Activated T-cell treated with anti-CD3 and anti-CD28 coated beads for 1 hour (primary cell): ENCODE measurements at places on chromosomes 16 and 17.

DNA sequence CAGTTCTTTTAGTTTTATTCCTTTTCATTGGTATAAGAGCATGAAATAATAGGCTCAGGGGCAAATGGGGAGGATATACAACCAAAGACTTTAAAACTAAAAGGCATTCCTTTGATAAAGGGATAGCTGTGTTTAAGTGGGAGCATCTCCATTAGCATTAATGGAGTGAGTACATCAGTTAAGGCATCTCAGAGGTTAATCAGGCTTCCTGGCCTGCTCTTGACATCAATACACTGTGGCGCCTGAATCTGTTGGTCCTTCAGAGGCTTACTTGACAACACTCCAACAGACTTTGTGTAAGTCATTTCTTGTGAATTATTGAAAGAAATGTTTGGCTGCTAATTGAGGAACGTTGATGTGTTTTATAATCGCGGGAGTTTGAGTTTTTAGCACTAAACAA lies 230.7 kb downstream of the BCAS3 start:
- no peak for DNase-seq

GRCh38 chr17:2395258-2396181 lies 5.3 kb downstream of the MNT start:
- DNase-seq, result no peak

GRCh38 chr17:6542577-6542976 lies 13.8 kb downstream of the PITPNM3 start:
- DNase-seq, result no peak

DNA sequence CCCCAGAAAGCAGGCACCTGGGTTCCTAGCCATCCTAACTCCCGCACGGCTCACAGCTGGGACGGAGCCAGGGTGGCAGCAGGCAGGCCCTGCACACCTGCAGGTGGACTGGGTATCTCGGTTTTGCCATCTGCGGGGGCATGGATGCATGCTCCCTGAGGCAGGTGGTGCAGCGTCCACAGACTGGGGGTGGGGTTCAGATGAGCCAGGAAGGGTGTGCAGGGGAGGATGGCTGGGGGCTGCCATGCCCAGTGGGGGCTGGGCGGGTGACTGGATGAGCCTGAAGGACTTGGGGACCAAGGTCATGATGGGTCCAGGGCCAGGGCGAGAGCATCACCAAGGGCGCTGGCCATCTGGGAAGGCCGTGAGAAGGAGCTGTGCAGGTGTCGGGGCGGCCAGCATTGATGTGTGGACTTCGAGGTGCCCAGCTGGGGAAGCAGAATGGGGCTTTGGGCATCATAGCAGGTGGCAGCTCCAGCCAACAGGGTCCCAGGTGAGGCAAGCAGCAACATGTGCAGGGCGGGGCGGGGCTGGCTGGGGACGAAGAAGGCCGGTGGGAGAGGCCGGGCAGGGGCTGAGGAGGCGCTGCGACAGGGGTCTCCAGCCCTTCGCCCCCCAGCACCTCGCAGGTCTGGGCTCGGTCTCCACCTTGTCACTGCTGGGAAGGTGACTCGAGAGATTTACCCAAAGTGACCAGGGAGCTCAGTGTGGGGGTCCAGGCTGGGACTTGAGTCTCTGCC lies 41.0 kb upstream of the ZNF469 start:
- DNase-seq, result no peak

DNA sequence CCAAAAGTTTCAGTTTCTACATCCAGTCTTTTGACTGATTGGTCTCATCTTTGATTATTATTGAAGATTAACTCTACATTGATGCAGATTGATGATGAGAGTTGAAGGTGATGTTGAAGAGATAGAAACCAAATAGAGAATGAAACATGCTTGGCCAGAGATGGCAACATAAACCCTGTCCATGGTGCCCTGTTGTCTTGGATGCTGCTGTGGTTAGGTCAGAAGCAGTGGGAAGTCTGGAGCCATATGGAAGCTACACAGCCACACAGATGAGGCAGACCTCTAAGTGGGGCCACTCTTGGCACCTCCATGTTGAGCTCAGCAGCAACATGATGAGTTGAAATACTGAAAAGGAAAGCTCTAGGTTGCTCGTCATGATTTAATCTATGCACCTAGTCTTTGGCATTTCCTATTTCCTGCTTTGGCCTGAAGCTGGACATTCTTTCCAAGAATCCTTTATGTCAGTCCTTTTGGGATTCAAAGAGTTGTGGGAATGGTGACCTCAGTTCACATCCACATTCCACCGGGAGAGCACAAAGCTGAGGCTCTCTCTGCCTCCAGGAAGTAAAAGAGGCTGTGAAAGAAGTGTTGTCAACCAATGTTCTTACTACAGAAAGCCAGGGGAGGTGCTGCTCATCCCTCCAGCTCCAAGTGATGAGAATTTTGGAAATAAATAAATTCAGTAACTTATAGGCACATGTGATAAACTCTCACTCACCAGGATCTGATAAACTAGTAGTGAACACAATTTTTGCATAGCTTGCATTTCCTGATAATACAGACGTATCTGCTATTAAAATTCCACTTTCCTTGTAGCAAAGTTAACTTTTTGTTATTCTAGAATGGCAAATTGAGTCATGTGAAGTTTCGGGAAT lies 127.7 kb upstream of the MAF start:
- DNase-seq, result no peak

- DNase-seq, result peak; percentile 29
Observed at GRCh38 chr17:17119533-17119932, 77.3 kb downstream of the MPRIP start.

DNA sequence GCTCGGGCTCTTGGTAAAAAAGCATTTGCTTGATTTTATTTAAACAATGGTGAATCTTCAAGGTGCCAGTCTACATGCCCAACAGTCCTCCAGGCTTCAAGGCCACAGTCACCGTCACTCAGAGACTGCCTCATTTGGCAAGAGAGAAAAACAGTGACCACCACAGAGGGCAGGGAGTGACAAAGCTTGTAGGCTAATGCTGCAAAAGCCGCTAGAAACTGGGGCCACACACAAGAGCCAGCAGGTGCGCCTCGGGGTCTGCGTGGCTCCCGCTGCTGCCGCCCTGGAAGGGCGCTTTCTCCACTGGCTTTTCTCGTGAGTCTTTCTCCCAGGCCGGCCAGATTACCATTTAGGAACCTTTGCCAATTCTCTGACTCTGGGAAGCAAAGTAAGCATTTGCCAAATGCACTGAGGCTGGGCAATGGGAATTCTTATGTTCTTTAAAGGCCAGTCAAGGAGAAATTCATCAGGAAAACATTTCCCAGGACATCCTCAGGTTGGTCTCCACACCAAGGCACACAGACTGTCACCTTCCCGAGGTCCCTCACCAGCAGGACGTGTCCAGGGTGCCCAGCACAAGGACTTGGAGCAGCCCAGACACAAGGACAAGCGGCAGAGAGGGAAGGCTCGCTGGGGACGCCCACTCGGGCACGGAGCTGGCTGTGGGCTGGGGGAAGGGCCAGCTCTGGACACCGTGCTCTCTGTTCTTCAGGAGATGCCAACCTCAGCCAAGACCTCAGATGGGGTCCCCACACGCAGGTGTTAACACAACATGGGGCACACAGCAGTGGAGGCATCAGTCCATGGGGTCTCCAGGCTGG lies 12.5 kb upstream of the C16orf95 start:
- DNase-seq, result no peak

DNA sequence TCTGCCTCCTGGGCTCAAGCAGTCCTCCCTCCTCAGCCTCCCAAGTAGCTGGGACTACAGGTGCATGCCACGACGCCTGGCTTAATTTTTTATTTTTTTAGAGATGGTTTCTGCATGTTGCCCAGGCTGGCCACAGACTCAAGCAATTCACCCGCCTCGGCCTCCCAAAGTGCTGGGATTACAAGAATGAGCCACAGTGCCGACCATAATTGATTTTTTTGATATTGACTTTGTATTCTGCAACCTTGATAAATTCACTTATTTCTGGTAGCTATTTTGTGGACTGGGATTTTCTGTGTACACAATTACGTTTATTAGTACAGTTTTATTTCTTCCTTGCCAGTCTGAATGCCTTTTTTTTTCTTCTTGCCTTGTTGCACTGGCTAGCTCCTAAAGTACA lies 30.0 kb downstream of the TAOK1 start:
- DNase-seq, result no peak

DNA sequence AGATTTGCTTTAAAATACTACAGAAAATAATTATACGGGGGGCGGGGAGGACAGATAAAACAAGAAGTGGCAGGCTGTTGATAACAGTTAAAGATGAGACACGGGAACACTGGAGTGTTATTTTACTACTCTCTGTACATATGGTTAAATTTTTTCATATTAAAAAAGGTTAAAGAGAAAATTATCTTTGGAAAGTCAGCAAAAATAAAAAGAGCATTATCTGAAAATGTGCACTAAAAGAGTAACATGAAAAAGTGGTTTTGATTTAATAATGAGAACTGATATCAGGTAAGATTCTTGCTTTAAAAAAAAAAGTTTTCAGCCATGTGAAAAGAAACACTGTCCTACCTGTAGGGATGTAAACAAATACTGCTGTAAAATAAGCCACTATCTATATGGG lies 46.9 kb downstream of the ERN1 start:
- no peak for DNase-seq

GRCh38 chr17:72614871-72615626 lies 477.4 kb downstream of the SLC39A11 start:
- DNase-seq, result no peak

DNA sequence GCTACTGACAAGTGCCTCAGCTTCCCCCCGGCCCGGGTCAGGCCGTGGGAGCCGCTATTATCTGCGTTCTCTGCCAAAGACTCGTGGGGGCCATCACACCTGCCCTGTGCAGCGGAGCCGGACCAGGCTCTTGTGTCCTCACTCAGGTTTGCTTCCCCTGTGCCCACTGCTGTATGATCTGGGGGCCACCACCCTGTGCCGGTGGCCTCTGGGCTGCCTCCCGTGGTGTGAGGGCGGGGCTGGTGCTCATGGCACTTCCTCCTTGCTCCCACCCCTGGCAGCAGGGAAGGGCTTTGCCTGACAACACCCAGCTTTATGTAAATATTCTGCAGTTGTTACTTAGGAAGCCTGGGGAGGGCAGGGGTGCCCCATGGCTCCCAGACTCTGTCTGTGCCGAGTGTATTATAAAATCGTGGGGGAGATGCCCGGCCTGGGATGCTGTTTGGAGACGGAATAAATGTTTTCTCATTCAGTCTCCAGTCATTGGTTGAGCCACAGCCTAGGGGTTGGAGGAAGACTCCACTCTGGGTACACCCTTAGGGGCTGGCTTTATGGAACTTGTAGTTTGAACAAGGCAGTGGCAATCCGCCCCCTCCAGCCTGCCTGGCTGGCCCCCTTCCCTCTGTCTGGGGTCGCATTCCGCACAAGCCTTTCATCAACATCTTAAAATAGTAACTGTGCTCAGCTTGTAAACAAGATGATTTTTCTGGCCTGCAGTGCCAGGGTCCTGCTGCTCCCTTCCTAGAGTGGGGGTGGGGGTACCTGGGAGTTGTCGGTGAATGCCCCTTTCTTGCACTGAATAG lies 4.1 kb downstream of the SYNGR2 start:
- no peak for DNase-seq

- no peak for DNase-seq
Observed at GRCh38 chr16:70495425-70496182, 27.8 kb downstream of the COG4 start.

DNA sequence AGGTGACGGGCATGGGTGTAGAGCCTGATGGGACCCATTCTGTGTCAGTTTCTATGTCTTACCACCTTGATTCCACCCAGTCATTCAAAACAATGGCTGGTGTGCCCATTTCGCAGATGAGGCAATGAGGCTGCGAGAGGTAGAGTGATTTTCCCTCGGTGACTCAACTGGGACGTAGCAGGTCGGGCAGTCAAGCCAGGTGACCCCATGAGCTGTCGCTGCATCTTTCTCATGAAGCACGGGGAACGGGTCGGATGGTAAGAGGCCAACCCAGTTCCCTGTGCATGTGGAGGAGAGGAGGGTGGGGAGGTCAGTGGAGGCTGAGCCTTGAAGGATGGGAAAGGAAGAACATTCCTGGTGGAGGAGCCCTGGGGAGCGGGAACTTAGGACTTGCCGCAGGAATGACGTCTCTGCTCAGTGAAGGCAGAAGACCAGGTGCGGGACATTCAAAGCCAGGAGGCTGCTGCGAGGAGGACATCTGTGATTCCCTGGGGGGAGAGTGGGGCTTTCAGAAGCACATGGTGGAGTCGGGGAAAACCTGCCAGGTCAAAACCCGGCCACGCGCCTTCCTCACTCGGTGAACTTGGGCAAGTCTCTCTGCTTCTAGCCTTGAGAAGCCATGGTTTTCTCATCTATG lies 1.1 kb downstream of the IL21R start:
- no peak for DNase-seq

GRCh38 chr16:69064764-69065313 lies 40.6 kb upstream of the HAS3 start:
- DNase-seq, result no peak

GRCh38 chr16:11233727-11234376 lies 22.2 kb downstream of the SOCS1 start:
- no peak for DNase-seq

- no peak for DNase-seq
Observed at GRCh38 chr17:76416457-76416856, 32.0 kb downstream of the SPHK1 start.

GRCh38 chr17:46929413-46929812 lies 6.5 kb downstream of the GOSR2 start:
- no peak for DNase-seq

GRCh38 chr16:20084624-20085226 lies 11.0 kb upstream of the GPR139 start:
- no peak for DNase-seq

GRCh38 chr16:28089205-28089991 lies 25.9 kb upstream of the GSG1L start:
- no peak for DNase-seq

- no peak for DNase-seq
Observed at GRCh38 chr17:7045492-7046126, 1.7 kb upstream of the SLC16A11 start.

DNA sequence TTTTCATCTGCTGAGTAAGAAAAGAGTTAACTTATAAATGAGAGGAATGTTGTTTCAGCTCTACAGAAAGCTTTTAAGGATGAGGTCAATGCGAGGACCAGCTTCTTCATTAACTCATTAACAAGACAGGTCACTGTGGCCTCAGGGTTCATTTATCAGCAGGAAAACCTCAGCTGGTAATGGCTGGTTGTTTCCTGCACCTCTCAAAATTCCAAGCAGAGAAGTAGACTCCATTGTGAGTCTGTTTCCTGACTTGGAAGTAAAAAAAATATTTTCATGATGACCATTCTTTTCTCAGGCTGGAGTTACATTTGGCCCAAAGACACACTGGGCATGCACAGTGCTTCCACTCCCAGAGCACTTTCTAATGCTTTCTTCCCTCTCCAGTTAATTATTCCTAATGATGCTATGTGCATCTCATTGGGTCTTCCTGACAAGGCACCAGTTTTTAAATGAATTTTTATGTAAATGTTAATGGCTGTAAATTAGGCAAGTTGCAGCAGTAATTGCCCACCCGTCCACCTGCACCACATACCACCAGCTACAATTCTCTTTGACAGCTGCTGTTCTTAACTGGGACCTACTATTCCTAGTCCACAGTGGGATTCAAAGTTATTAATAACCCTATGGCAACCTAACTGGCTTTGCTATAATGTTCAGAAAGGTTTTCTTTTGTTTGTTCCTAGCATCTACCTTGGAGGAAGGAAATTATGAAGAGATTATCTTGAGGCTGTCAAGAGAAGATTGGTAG lies 89.5 kb upstream of the BCAR1 start:
- DNase-seq, result no peak

GRCh38 chr17:15892731-15893657 lies 51.9 kb upstream of the ADORA2B start:
- no peak for DNase-seq
